ENCODE measurements at places on chromosomes 5 and 9.

- no peak for DNase-seq
Measured at GRCh38 chr9:16921855-16922254, 51.4 kb upstream of the BNC2 start.

GRCh38 chr9:17816431-17817027, 237.7 kb downstream of the SH3GL2 start:
- DNase-seq = no peak

GRCh38 chr9:74777136-74777879, 110.4 kb downstream of the TRPM6 start:
- DNase-seq = peak; percentile 88

DNA sequence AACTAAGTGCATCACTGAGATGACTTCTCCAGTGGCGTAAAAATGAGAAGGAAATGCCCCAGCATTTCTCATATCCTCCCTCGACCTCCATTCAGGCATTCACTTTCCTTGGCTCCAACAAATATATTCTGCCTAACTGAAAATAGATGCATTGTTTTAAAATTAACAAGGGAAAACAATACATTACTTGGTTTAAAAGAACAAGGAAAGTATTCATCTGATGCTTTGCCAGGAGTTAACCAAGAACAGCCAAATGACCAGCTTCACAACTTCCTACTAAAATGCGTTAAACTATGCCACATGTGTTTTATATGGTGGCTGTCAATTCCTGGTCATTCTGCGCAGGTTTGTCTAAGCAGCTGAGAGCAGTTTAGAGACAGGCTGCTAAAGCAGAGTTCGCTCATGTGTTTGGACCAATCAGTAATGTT, 121.4 kb downstream of the GNAQ start:
- no peak for DNase-seq

DNA sequence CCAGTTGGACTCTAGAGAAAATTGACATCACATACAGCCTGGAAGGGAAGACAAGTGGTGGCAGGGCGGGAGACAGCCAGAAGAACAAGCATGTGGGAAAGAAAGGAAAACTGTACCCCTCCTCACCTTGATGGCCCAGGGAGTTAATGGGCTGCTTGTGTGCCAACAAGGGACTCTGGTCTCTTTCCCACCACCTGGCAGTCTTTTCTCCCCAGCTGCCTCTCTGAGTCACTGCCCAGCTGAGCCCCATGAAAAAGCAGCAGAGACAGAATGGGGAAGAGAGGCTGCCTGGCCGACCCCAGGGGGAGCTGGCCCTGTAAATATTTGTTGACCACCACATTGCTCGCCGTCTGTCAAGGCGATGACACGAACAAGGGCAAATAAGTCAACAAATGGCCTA, 359.4 kb downstream of the ENC1 start:
- no peak for DNase-seq

- DNase-seq = no peak
Measured at GRCh38 chr9:123761905-123762605, 167.9 kb downstream of the DENND1A start.

DNA sequence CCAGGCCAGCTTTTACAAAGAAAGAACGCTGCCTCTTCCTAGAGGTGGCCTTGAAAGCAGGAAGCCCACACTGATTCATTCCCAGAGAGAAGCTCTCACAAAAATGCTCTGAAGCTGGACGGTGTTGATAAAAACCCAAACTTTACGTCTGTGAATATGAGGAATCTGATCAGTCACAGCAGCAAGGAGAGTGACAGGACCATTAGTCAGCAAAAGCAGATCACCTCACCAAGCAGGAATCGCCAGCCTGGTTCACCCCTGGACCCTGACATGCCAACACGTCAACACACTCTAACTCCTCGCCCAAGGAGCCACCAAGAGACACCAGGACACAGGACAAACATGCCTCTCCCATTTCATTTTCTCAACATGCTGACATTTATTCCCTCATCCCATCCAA, 70.6 kb upstream of the ZNF622 start:
- no peak for DNase-seq

GRCh38 chr5:87899721-87900131, 368.9 kb downstream of the TMEM161B start:
- no peak for DNase-seq

GRCh38 chr9:42388146-42388690, 204.8 kb downstream of the SPATA31A6 start:
- DNase-seq = no peak

DNA sequence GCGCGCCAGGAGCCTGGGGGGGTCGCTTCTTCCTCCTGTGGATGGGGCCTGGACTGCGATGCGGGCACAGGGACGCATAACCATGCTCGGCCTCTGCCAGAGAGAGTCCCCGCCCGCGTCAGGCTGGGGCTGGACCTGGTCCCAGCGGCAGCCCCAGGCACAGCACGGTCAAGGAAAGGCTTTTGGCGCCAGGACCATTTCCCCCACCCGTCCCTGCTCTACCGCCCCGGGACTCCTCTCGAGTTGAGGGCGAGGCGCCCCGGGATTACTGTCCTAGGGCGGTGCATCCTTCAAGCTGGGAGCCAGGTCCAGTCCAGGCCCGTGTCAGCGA, 341 bp downstream of the MXD3 start:
- DNase-seq = peak; percentile 62
